ENCODE measurements at places on chromosomes 11 and 22.

DNA sequence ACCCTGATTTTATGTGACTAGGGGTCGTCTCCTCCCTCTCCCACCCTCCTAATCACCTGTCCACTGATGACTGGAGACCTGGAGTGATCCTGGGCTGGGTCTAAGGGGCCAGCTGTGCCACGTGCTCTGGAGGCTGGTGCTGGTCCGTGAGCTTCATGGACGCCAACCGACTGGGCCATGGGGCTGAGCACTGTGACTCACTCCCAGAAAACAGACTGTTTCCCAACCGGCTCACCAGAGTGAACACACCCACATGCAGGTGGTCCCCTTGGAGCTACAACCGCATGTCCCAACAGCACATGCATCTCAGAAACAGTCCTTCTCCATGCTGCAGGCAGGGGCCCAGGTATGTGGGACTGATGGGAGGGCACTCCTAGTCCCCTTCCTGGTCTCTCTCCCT lies 14.0 kb upstream of the LMO1 start:
- DNase-seq = no peak

DNA sequence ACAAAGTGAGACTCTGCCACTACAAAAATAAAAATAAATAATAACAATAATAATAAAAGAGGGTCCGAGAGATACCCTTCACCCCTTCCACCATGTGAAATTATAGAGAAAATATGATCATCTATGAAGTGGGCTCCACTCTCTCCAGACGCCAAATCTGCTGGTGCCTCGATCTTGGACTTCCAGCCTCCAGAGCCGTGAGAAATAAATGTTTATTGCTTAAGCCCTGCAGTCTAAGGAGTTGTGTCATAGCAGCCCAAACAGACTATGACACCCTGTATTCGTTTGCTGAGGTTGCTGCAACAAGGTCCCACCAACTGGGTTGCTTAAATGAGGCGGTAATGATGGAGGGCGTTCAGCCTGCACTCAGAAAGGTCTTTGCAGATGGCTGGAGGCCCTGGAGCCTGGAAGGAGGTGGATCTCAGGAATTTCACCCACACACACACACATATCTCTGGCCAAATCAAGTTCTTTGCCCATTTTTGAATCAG lies 7.6 kb upstream of the SEPTIN5 start:
- DNase-seq = no peak

DNA sequence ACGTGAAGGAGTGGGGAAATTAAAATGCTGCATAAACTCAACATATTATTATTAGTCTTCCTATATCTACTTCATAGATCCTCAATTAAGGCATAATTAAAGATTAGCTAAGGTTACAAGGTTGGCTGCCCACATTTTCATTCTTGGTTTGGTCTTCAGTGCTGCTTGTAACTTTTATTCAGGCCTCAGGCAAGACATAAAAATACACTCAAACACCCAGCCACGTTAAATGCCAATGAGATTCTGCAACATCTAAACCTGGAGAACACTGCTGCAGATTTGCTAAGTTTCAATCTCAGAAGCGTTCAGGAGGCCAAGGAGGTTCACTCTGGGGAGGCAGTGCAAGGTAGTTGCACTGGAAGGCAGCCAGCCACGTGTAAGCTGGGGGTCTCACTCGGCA lies 358.7 kb upstream of the NARS2 start:
- no peak for DNase-seq

- DNase-seq = no peak
These were observed 20.9 kb upstream of the DENND5A start for GRCh38 chr11:9285850-9286587.

- peak; percentile 55 for DNase-seq
These were observed 71.2 kb upstream of the TBCEL start for GRCh38 chr11:120952461-120953434.

GRCh38 chr11:96393753-96394348 lies 4.0 kb downstream of the JRKL start:
- no peak for DNase-seq

- no peak for DNase-seq
These were observed 1.2 kb downstream of the DCHS1 start for GRCh38 chr11:6654281-6655019.

GRCh38 chr11:68364581-68364980 lies 52.2 kb downstream of the LRP5 start:
- DNase-seq = no peak
